Ammon's horn (tissue), 1 donor: ENCODE measurements at places on chromosomes 5 and 9.
A peak's percentile ranks its signal among the peaks of the same experiment; 100 is the strongest.

- no peak for DNase-seq
Measured at GRCh38 chr5:54670281-54670680, 152.7 kb downstream of the SNX18 start.

DNA sequence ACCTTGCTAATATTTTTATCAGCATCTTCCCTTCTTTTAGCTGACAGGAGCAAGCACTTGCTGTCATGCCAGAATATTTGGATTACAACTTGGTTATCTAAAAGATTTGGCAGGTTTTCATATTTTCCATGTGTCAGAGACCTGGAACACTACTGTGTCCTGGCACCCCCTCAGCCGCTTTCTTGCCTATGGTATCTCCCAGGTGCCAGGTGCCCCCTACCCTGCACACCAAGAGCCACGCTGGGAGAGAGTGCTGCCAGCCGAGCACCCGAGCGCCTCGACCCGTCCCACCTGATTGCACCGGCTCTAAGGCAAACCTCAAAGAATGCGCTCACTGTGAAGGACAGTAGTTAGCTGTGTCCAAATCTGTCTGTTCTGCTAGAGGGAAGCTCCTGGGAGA is 84.8 kb downstream of the GTF3C4 start:
- no peak for DNase-seq

- no peak for DNase-seq
Measured at GRCh38 chr5:77444356-77444755, 47.8 kb downstream of the WDR41 start.

DNA sequence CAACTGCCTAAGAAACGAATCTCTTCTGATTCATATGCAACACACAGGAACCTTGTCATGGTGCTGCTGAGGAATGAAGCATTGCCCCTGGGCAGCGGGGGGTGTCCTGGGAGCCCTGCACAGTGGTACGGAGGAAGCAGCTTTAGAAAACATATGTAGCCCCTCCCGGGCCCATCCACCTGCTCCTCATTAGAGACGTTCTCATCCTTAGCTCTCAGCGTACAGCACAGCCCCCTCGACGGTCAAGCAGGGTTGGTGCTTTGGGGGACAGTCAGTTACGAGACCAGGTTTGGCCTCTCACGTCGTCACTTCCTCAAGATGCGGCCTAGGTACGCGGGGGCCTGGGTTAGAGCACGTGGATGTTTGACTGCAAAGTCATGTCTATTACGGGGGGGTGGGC is 28.4 kb upstream of the LAMC3 start:
- no peak for DNase-seq

GRCh38 chr5:141326088-141326854 is 4.0 kb upstream of the PCDHGA1 start:
- DNase-seq, result peak; percentile 82

GRCh38 chr9:76629205-76629990 is 134.8 kb upstream of the PCA3 start:
- no peak for DNase-seq

GRCh38 chr5:80884086-80884813 is 75.9 kb upstream of the RASGRF2 start:
- DNase-seq, result no peak

GRCh38 chr5:133260715-133261114 is 208.9 kb downstream of the HSPA4 start:
- DNase-seq, result no peak

GRCh38 chr9:109799141-109799540 is 19.1 kb downstream of the PALM2AKAP2 start:
- no peak for DNase-seq

- DNase-seq, result no peak
Measured at GRCh38 chr5:135097390-135097789, 63.4 kb upstream of the PITX1 start.

DNA sequence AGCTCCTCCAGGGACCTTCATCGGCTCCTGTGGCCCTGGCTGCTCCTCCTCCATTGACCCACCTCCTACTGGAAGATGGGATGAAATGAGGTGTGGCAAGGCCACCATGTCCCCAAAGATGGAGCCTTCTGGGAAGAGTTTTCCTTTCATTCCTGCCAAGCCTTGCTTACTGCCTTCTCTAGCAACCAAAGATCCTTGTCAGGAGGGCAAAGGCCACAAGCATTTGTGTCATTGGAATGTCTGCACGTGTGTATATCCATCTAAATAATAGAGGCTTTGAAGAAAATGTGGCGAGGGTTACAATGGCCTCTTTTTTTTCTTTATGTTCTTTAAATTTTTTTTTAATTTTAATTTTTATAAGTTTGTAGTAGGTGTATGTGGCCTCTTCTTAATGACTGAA is 313.6 kb downstream of the ARHGEF28 start:
- no peak for DNase-seq

GRCh38 chr9:89000973-89001916 is 10.0 kb downstream of the S1PR3 start:
- peak; percentile 89 for DNase-seq

DNA sequence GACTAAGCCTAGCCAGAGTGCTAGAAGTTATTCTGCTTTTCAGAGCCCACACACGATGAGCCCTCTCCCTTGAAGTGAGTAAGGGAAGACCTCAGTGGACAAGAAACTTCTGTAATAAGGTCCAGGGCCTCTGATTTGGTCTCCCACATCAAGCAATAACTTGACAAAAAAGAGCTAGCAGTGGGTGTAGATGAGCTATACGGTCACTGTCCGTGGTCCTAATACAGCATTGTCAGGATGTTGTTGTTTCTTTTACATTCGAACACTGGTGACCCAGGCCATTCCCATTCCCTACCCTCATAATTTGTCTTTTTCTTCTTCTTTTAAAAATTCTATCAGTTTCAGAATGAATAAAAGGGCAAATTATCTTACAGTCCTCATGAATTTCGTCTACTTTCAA is 5.2 kb downstream of the PCSK1 start:
- DNase-seq, result no peak

- DNase-seq, result no peak
Measured at GRCh38 chr5:84374568-84374967, 10.1 kb downstream of the EDIL3 start.

- DNase-seq, result no peak
Measured at GRCh38 chr9:120438836-120439546, 141.0 kb downstream of the CDK5RAP2 start.

DNA sequence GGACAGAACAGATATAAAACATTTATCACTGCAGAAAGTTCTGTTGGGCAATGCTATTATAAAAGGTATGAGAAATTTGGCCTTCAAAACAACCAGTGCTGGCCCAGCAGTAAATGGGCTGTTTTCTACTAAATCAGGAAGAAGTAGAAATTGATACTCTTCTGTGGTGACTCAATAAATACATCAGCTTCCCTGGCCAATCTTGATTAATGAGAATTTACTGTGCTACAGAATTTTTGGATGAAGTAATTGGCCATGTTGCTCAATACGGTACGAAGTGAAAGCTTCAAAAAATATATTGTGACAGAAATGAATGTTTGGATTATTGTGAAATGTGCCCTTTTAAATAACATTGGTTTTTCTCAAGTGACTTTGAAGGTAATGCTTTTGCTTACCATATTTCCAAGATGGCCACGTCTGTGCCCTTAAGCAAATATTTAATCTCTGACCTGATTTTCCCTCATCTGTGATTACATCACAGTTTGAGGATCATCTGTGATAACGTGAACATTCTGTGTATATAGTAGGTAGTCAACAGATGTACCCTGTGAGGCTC is 4.2 kb downstream of the DNAJA1 start:
- DNase-seq, result no peak

DNA sequence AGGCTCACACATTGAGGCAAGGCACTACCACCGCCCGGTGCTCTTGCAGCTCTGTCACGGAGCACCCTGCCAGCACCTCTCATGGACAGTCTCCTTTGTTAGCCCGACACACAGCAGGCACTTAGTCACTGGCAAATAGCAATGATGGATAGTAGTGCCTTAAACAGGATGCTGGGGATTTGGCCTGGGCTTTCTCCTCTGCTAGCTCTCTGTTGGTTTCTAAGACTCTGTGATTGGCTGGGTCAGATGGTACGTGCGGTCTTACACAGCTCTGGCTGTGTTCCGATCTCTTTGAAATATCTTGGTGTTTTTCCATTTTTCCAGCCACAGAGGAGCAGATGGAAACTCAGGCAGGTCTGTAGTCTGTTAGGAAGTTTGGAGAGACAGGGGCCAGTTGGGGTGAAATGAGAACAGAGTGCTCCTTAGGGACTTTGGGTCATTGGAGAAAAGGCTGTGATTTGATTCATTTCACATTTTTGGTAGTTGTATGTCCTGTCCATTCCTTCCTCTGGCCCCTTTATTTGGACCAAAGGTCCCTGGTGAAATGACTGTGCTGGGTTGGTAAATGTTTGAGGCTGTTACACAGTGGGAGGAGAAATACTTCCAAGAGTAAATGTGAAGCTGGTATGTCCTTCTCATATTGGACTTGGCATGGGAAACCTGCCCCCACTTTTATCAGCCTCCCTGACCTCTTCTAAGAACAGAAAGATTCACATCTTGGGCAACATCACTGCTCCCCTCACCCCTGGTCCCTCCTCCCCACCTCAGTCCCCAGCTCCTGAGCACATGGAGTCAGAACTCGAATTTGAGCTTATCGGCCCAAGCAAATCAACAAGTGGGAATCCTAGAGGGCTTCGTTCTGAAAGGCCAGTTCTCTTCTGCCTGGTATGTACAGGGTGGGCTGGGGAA is 3.4 kb downstream of the SMIM3 start:
- DNase-seq, result no peak

- no peak for DNase-seq
Measured at GRCh38 chr5:154826-155225, 36.5 kb upstream of the LRRC14B start.

- peak; percentile 9 for DNase-seq
Measured at GRCh38 chr5:176944268-176944667, 45.1 kb upstream of the HK3 start.

GRCh38 chr9:30661925-30662324 is 1722.5 kb upstream of the ACO1 start:
- DNase-seq, result no peak

GRCh38 chr5:115816226-115817081 is at the start of gene CDO1:
Gene CDO1 (minus strand): TSS chr5:115816659. CDS start chr5:115816397, 262 bp downstream.
- peak; percentile 86 for DNase-seq

GRCh38 chr5:135671052-135671705 is 92.4 kb upstream of the CXCL14 start:
- no peak for DNase-seq

DNA sequence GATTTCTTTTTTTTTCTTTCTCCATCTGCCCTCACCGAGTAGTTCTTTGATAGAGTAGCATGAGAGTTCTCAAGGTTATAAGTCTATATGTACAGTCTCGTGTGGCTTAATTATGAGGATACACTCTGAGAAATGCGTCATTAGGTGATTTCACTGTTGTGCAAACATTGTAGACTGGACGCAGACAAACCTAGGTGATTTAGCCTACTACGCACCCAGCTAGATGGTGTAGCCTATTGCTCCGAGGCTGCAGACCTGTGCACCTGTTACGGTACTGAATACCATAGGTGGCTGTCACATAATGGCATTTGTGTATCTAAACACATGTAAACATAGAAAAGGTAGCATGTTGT is 26.9 kb upstream of the CORO2A start:
- no peak for DNase-seq

DNA sequence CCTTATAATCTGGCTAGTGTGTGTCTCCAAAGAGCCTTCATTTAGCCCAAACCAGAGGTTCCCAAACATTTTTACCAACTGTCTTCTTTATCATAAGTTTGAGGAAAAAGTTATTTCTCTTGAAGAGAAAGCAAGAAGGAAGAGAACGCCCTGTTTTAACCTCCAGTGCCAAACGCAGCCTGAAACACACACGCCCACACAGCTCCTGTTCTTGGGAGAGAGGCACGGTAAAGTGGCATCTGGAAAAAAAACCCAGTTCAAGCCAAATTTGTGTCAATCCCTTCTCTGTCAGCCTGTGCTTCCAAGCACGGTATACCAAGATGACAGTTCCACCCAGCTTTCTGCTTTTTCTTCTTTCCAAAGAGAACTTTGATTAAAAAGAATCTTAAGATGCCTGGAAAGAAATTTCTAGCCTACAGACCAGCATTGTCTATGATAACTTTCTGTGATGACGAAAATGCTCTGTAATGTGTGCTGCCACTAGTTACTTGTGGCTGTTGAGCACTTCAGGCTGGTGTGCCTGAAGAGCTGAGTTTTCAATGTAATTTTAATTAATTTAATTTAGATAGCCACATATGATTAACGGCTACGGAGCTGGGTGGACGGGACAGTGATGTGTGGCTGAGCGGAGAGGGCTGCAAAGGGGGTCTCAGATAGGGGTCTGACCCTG is 62.3 kb downstream of the ACER2 start:
- DNase-seq, result no peak

DNA sequence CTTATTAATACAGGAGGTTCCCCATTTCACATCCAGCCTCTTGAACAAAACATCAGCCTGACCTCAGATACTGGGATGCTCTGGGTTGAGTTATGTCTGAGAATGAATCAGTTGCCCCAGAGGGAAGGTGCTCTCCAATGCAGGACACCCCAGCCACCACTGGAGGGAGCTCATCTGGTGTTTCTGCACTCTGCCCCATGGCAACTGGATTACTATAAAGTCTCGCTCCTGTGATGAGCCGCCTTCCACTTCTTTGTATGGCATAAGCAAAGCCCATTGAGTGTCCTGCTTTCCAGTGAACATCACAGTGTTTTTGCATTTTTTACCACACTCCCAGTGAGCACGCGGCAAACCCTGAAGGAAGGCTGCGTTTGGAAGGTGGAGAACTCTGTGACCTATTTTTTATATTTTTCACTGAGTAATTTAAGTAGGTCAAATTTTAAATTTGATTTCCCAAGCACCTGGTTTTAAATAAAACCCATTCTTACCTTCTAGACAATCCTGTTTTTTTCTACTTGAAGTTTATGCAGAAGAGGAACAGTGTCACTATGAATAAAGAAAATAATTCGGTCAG is 176.9 kb upstream of the WWC1 start:
- DNase-seq, result peak; percentile 45

GRCh38 chr9:87099407-87099806 is 152.1 kb upstream of the GAS1 start:
- no peak for DNase-seq

DNA sequence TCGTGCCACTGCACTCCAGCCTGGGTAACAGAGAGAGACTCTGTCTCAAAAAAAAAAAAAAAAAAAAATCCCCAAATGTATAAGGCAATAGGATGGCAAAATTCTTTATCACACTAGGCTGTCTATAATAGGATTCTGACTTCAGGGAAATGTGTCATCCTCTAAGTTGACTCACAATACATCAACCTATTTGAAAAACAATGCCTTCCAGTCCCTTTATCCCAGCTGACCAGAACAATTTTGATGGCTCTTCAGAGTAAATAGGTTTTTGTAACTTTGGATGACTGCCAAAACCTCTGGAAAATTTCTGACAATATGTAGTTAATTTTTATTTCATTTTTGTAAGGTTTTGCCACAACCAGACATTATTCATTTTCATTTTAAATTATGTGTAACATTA is 184.1 kb downstream of the CCDC192 start:
- no peak for DNase-seq

GRCh38 chr5:172131690-172132089 is 56.3 kb downstream of the STK10 start:
- no peak for DNase-seq

GRCh38 chr5:126613941-126614592 is 13.3 kb downstream of the PHAX start:
- no peak for DNase-seq

- DNase-seq, result no peak
Measured at GRCh38 chr9:127520941-127521918, 69.9 kb downstream of the LRSAM1 start.

GRCh38 chr9:129598089-129598596 is 22.8 kb downstream of the C9orf50 start:
- DNase-seq, result no peak
